CD4-positive, alpha-beta T cell treated with Interleukin-10 for 1 hour (primary cell): ENCODE measurements at places on chromosomes 2 and 18.

- peak; percentile 75 for DNase-seq
Observed at GRCh38 chr2:225041207-225041850, 939 bp downstream of the DOCK10 start.

GRCh38 chr2:50379351-50379750 lies 652.6 kb downstream of the NRXN1 start:
- no peak for DNase-seq

DNA sequence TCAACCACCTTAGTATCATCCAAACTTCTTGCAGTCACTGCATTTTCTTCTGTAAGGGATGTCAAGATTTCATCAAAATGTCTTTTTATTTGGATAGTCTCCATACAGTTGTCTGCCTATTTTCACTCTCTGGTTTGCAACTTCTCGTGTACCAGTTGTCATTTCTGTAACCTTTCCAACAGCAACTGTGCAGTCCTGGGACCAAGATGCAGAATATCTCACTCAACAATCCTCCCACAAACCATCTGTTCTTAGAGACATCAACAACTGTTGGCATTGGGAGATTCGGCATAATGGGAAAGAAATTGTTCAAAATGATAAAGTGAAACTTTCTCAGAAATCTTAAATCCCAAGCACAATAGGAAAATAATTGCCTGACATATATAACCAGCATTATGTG lies 933.6 kb upstream of the SLC39A10 start:
- no peak for DNase-seq

DNA sequence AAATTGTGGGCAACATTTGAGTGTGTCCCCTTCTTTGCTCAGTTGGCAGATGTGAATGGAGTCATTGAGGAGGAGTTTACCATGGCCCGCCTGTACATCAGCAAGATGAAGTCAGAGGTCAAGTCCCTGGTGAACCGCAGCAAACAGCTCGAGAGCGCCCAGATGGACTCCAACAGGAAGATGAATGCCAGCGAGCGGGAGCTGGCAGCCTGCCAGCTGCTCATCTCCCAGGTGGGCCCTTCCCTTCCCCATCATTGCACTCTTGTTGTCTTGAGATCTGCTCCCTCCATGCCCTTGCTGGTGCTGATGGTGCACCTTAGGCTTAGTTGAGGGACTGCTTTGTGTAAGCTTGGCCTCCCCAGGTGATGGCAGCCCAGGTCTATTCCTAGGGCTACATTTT lies 47.5 kb upstream of the LYPD6B start:
- DNase-seq: no peak

- DNase-seq: no peak
Observed at GRCh38 chr2:30710461-30710860, 96.8 kb downstream of the CAPN13 start.

GRCh38 chr2:212005085-212005671 lies 533.4 kb downstream of the ERBB4 start:
- DNase-seq: no peak

GRCh38 chr2:138105358-138105757 lies 141.1 kb downstream of the HNMT start:
- no peak for DNase-seq

- no peak for DNase-seq
Observed at GRCh38 chr2:88115825-88116518, 11.9 kb downstream of the FABP1 start.

DNA sequence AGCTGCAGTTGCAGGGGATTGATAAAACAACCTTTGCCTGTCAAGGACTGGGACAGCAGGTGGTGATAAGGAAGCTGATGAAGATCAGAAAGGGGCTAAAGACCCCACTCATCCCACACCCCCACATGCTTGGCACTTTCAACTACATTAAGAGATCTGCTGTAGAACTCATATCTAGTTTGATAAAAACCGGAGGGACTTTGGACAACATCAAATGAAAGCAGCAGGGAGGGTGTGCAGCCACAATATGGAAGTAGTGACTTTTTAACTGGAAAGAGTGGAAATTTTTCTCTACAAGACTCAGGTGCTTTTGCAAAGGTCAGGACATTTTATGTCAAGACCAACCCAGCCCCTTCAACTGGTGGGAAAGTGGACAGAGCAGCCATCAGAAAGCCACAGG lies 56.8 kb downstream of the TBC1D8 start:
- no peak for DNase-seq

DNA sequence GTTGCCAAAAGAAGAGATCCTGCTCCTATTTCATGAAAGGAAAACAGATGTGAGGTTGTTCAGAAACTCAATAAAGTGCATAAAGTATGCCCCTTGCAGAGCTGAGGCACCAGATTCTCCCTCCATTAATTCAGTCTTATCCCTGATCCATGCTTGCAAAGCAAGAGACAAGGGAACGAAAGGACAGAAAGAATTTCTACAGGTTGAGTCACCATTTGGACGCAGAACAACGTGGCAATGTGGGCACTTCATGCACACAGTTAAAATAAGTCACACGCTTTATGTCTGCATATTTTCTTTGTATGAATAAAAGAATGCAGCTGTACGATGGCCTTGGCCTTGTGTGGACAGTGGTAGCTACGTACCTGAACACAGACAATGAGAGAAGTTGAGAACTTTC lies 321.7 kb upstream of the REV1 start:
- no peak for DNase-seq

DNA sequence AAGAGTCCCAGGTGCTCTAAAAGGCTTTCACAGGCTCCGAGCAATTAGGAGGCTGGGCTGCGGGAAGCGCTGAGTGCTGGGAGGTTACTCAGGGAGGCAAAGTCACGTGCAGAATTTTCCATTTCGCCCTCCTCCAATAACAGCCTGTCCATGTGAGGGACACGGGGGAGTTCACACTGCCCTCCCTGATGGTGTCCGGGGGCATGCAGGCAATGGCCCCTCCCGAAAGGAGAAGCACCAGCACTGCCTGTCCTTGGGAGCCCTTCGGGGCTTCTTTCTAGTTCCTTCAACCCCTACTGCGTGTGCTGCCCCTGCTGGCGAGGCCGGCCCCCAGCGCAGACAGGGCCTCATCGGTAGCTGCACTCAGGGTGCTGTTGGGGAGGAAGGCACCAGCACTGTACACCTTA lies 63.1 kb upstream of the HPCAL1 start:
- DNase-seq: no peak

DNA sequence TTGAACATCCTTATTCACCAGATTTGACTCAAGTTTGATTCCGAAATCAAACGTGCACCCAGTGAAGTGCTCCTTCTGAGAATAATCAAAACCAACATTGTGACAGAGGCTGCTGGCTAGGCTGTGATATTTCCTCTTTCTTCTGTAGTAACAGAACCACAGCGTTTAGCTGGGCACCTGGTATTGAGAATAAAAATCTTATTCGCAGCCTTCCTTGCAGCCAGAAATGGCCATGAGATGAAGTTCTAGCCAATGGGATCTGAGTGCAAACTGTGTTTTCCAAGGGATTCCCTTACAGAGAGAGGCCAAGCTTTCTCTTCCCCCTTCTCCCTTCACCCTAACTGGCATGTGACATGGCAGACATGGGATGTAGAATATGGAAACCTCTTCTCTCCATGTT lies 51.7 kb downstream of the TMEM163 start:
- DNase-seq: no peak

DNA sequence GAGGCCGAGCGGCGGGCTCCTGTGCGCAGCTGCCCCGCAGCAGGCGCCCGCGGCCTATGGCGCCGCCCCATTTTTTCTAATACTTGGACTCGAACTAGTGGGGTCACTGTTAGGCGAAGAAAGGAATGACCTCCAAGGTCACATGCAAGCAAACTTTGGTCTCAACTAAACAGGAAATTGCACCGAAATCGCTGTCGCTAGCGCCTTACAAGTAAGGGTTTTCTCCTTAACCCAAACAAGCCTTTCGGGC lies 339 bp downstream of the ACAA2 start:
- no peak for DNase-seq

GRCh38 chr18:74521068-74521725 lies 13.1 kb upstream of the CNDP1 start:
- DNase-seq: no peak

- DNase-seq: no peak
Observed at GRCh38 chr2:176675271-176675949, 406.2 kb downstream of the MTX2 start.

GRCh38 chr2:179274749-179275148 lies 10.1 kb upstream of the SESTD1 start:
- DNase-seq: no peak

DNA sequence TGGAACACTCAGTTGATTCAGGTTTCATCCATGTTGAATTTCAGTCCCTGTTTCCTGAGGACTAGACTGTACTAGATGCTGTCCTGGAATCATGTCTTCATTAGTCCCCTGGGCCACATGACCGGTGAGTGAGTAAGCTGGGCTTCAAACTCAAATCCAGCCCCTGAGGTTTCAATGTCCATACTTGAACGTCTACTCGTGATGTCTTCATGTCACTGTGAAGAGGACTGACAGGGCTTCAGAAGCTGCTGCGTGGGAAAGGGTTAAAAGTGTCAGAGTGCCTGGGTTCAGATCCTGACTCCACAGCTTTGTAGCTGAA lies 101.2 kb downstream of the CDK15 start:
- DNase-seq: no peak

GRCh38 chr2:128298846-128299507 lies 19.7 kb downstream of the HS6ST1 start:
- no peak for DNase-seq

DNA sequence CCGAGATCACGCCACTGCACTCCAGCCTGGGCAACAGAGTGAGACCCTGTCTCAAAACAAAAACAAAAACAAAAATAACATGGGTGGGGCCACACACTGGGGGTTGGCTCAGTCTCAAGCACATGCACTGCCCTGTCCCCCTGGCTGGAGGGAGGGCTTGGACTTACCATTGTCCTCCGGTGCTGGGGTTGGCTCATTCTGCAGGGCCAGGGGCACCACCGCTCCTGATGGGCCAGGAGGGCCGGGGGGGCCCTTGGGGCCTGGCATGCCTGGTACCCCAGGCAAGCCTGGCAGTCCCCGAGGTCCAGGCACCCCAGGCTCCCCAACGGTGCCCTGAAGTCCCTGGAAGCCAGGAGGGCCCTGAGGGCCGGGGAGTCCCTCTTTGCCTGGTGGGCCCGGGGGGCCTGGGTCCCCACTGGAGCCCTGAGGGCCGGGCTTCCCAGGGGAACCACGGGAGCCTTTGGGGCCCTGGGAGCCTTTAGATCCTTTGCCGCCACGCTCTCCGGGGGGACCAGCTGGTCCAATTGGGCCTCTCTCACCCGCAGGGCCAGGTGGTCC lies 66.8 kb upstream of the THOC1 start:
- DNase-seq: no peak

GRCh38 chr18:66271962-66272361 lies 331.9 kb downstream of the CDH19 start:
- DNase-seq: no peak
